ENCODE measurements at places on chromosomes 1 and 21.

DNA sequence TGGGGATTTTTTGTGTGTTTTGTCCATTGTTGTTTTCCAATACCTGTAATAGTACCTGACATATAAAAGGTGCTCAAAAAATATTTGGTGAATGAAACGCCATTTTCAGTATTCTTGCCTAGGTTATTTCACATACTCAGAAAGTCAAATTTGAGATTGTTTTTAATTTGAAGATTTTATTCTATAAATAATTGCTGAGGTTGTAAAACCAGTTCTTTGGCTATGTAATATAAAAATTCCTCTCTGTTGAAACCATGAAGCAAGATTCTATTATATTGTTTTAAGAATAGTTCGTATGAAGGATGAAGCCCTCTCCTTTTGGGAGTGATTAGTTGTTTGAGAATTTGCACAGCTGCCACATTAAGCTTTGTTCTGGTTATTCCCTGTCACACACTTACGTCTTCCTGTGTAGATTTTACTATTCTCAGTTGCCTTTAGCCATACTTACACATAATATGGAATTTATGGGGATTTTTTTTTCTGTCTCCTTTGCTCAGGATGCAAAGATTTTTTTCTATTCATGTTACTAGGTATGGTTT is 60.2 kb upstream of the MPC2 start:
- no peak for DNase-seq

GRCh38 chr1:204439621-204440375 is 28.2 kb upstream of the PPP1R15B start:
- DNase-seq = no peak

GRCh38 chr1:96842215-96842614 is 120.6 kb downstream of the PTBP2 start:
- DNase-seq = no peak

DNA sequence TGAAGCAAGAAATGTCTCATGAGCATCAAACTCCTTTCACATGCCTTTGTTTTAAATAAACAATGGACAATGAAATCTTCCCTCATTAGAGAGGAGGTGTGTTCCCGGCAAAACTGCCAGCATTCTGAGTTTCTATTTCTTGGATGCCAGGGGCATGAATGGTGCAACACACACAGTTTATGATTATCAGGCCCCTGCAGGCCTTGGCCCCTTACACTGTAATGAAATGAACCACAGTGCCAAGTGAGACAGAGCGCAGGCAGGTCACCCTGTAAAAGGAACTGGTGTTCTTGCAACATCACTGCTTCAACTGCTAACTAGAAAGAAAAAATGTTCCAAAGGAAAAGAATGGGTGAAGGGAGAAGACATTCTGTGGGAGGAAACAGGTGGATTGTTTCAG is 3.8 kb upstream of the PIGC start:
- no peak for DNase-seq

GRCh38 chr1:160436966-160437365 is 36.6 kb downstream of the VANGL2 start:
- DNase-seq = no peak

DNA sequence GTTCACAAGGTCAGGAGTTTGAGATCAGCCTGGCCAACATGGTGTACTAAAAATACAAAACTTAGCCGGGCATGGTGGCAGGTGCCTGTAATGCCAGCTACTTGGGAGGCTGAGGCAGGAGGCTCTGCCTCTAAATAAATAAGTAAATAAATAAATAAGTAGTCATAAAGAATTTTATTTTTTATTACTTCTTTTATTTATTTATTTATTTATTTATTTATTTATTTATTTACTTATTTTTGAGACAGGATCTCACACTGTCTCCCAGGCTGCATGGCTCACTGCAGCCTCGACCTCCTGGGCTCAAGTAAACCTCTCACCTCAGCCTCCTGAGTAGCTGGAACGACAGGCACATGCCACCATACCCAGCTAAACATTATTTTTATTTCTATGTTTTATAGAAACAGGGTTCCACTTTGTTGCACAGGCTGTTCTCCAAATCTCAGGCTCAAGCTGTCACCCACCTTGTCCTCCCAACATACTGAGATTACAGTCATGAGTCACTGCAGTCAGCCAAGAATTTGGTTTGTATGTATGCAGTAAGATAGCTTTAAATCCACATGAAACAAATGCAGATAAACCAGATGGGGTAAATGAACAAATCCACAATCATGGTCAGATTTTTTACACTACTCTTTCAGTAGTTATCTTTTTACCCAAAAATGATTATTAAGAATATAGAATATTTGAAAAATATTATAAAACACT is 523.3 kb upstream of the RGS18 start:
- no peak for DNase-seq

- DNase-seq = no peak
These were observed 159.0 kb upstream of the BACE2 start for GRCh38 chr21:41008974-41009373.

DNA sequence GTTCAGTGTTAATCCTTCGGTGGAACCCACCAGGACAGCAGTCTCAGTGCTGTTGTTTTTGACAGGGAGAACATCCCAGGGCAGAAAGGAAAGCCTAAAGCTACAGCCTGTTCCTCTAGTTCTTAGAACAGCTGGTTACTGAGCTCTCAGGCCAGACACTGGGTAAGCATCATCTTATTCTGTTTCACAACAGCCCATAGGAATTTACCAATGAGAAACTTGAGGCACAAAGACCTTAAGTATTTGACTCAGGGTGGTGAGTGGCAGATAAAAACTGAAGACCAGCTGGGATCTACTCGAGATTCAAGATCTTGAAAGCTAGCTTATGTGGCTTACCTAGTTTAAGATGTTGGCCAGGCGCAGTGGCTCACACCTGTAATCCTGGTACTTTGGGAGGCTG is 9.4 kb upstream of the NEK2 start:
- DNase-seq = no peak

DNA sequence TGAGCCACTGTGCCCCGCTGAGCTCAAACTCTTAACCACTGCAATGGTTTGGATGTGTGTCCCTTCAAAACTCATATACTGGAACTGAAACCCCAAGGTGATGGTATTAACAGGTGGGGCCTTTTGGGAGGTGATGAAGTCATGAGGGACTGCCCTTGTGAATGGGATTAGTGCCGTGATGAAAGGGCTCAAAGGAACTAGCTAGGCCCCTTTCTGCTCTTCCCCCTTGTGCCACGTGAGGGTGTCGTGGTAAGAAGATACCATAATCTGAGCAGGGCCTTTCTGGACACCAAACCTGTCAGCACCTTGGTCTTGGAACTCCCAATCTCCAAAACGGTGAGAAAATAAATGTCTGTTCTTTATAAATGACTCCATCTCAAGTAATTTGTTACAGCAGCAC is 45.5 kb upstream of the SPOCD1 start:
- DNase-seq = no peak
